ENCODE measurements at places on chromosomes 6 and 20. TPM values are rescaled to one million over a fixed set of nuclear protein-coding genes. Genes with fewer than 3 reads are reported as not detected.

Gene PRSS16
- total RNA-seq = 0.66 TPM

Gene HLA-DOB
- total RNA-seq = not detected

Gene SALL4
- total RNA-seq = 1.8 TPM

Gene GRM1
- total RNA-seq = 2.9 TPM
